Keratinocyte (primary cell): ENCODE measurements at places on chromosomes 11 and 22.

DNA sequence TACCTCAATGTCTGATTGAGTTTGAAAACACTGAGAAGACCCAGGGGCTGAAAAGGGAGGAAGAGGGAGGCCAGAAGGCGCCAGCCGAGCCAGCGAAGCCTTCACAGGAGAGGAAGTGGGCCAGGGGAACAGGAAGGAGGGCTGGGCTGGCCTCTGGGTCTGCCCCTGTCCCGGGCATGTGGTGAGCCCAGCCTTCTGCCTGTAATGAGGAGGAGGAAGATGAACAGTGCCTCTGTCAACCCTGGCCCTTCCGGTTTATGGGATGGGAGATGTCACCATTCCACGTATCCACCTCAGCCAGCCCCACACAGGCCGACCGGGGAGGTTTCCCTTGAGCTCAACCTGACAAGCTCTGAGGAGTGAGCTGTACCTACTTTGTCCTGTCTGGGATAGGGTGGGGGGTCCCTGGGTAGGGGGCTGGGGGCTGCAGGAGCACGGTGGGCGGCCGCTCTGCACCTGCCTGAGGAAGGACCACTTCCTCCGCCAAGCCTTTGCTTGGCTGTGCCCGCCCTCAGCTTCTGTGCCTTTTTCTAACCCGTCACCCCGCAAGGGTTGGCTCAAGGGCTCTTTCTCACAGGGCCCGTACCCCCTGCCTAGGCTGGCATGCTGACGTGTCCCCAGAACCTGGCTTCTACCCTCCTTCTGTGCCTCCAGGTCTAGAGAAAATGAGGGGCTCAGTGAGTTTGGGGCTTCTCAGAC, 2.0 kb downstream of the PARVG start:
- DNase-seq = no peak

DNA sequence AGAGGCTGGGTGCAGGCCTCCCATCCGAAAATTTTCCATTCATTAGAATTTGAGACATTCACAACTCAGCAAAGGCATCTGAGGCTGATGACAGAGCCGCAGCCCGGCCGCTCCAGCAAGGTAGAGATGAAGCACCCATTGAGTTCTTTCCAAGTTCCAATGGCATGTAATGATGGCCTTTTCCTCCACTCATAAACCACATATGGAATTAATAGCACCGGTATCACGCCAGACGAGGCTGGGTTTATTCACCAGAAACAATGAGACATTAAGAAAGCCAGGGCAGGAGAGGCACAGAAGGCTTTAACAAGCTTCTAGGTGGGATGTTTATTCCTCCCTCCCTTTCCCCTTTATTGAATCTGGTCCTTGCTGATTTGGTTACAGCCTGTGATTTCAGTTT, 534.4 kb downstream of the MN1 start:
- no peak for DNase-seq

- DNase-seq = no peak
Measured at GRCh38 chr11:69307421-69307820, 13.5 kb downstream of the MYEOV start.

DNA sequence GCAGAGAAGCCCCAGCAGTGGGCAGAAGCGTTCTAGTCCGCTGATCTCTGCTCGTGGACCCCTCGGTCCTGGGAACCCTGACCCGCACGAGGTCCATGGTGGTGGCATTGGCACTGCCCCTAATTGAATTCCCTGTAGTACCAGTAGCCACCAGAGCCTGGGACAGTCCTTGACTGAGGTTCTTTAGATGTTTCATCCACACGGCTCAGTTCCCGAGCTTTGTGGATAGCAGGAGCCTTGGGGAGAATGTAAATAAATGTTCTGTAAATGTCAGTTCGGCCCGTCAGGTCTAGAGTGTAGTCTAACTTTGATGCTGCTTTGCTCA, 39.4 kb upstream of the SEPTIN5 start:
- DNase-seq = no peak

DNA sequence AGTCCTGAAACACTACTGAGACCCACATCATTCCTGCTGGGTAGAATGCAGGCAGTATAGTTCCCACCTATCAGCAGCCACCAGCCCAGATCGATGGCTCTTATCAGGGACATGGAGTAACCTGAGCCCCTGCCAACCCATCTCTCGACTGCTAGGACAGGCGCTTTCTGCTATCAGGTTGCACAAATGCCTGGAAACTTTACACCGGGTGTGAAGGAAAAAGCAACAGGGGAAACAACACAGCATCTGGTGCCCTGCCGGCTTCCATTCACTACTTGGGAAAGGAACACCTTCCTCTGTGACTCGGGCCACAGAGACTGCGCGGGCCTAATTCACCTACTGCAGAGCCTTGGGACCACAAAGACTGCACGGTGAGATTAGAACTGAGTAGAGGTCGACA, 18.5 kb downstream of the RBFOX2 start:
- no peak for DNase-seq

DNA sequence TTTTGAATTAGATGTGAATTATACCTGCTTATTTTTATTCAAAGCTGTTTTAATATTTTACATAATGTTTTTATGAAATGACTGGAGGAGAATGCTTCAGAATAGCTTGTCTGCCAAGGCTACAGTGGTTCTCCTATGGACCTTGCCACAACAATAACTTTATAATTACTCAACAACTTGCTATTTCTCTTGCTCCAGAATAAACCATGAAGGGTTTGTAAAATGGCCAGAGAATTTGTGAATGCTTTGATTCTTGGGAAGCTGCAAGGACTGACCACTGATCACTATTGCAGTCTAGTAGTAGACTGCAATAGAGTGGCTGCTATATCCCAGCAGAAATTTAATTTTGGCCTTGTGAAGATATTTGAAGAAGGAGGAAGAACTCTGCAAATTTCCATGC, 199.7 kb downstream of the FAT3 start:
- DNase-seq = no peak
